Stimulated activated naive CD4-positive, alpha-beta T cell (primary cell): ENCODE measurements at places on chromosomes 5 and 9.

GRCh38 chr5:141135718-141136266 lies 786 bp downstream of the PCDHB5 start:
- no peak for DNase-seq

DNA sequence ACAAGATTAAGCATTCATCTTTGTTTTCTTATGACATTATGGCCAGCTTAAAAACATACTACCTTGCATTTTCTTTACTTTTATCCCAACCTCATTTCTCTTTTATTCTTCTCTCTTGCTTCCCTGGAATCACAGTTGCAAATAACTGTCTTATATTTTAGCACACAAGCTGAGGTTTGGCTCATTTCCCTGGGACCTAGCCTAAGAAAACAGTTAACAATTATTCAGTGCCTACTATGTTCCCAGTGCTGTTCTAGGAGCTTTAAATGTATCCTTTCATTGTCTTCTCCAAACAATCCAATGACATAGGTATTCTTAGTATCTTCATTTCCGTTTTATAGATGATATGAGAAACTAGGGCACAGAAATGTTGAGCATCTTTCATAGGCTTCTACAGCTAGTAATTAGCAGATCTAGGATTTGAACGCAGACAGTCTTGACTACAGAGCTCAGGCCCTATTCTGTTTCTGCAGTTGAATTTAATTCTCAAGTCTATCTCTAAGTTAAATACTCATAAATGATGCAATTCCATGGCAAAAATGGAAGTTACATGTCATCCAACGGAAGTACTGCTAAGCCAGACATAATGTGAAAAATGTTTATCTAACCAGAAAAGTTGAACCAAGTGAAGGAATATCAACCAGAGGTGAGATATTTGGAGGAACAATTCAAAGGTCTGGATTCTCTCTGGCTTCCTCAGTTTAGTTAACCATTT lies 52.3 kb upstream of the MTAP start:
- no peak for DNase-seq

DNA sequence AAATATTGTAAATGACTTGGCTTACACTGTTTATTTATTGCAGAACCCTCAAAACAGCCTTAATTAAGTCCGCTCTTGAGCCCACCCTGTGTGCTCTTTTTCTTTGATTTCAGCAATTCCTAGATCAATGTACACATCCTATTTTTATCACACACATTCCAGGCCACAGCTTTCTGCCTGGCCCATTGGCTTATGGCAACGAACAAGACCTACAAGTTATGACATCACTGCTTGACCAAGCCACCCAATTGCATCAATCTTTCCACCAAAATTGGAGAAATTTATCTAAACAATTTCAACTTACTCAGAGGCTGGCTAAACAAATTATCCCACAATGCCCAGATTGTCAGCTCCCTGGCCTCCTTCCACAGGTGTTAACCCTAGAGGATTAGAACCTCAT lies 158.4 kb downstream of the CPLANE1 start:
- no peak for DNase-seq

GRCh38 chr5:14326035-14326903 lies 183.1 kb downstream of the TRIO start:
- no peak for DNase-seq

DNA sequence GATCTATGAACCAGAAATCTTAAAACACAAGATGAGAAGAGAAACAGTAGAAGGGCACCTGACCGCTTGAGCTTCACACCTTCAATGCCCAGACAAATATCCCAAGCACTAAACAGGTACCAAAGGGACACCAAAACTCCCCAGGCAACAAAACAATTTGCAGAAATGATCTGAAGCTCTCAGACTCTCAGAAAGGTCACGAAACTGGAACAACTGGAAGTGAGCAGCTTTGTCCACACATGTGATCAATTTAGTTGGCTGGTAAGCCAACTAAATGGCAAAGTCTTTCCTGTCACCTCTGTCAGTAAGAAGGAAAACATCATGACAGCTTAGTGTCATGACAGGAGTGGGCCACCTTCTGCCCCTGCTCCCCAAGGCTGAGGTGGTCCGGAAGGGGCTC lies 4.1 kb downstream of the IPPK start:
- DNase-seq: no peak

- DNase-seq: no peak
Observed at GRCh38 chr9:90848866-90849265, 47.2 kb downstream of the SYK start.

DNA sequence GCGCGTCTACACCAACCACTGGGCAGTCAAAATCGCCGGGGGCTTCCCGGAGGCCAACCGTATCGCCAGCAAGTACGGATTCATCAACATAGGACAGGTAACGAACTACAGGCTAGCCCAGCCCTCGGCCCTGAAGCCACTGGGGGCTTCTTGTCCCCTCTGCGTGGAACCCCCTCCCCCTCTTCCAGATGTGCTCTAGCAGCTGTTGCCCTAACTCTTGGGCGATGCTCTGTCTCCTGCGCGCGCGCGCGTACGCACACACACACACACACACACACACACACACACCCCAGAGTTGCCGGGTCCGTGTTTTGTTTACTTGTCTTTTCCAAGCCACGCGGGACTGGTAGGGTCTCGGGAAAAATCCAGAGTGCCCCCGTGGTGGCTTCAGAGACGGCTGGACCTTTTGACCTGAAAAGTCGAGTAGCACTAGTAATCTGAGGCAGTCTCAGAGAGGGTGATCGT lies 836 bp downstream of the PCSK5 start:
- DNase-seq: peak; percentile 15

- DNase-seq: peak; percentile 9
Observed at GRCh38 chr5:148620696-148621095, 33.6 kb downstream of the HTR4 start.

DNA sequence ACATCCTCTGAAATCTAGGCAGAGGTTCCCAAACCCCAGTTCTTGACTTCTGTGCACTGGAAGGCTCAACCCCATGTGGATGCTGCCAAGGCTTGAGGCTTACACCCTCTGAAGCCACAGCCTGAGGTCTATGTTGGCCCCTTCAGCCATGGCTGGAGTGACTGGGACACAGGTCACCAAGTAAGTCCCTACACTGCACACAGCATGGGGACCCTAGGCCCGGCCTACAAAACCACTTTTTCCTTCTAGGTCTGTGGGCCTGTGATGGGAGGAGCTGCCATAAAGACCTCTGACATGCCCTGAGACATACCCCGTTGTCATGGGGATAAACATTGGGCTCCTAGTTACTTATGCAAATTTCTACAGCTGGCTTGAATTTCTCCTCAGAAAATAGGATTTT lies 418.8 kb upstream of the CCNH start:
- DNase-seq: no peak
